ENCODE measurements at places on chromosomes 12 and 14. TPM values are rescaled to one million over a fixed set of nuclear protein-coding genes. Genes with fewer than 3 reads are reported as not detected.

Gene PDE3A
- total RNA-seq: 2.2 TPM

Gene PRPH
- total RNA-seq: 1.6 TPM

Gene VRTN
- total RNA-seq: not detected

Gene HAL
- 0.06 TPM for total RNA-seq

Gene ACIN1
- 118 TPM for total RNA-seq

Measured in A549 treated with CpdA at 1 μM for 4 hours (cell line).